ENCODE measurements at places on chromosomes 2 and 18.

GRCh38 chr18:55106466-55106865, 147.2 kb upstream of the CCDC68 start:
- DNase-seq, result no peak

DNA sequence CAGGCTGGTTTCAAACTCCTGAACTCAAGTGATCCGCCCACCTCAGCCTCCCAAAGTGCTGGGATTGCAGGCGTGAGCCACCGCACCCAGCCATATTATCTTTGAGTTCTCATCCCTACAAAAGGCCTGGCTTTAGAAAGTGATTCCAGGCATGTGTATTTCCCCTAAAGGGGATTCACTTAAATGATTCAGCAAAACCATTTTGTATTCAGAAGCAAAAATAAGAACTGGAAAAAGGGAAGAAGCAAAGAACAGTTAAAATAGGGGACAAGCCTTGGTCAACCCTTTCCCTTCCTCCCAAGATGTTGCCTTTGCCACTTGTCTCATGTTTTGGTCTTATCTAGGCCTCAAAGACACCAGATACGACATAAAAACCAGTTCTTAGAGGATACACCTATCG, 10.5 kb downstream of the TM4SF20 start:
- DNase-seq, result no peak

- DNase-seq, result no peak
Observed at GRCh38 chr2:39545957-39546356, 108.9 kb upstream of the MAP4K3 start.

GRCh38 chr2:110716959-110717645, 15.3 kb upstream of the ACOXL start:
- DNase-seq, result no peak

DNA sequence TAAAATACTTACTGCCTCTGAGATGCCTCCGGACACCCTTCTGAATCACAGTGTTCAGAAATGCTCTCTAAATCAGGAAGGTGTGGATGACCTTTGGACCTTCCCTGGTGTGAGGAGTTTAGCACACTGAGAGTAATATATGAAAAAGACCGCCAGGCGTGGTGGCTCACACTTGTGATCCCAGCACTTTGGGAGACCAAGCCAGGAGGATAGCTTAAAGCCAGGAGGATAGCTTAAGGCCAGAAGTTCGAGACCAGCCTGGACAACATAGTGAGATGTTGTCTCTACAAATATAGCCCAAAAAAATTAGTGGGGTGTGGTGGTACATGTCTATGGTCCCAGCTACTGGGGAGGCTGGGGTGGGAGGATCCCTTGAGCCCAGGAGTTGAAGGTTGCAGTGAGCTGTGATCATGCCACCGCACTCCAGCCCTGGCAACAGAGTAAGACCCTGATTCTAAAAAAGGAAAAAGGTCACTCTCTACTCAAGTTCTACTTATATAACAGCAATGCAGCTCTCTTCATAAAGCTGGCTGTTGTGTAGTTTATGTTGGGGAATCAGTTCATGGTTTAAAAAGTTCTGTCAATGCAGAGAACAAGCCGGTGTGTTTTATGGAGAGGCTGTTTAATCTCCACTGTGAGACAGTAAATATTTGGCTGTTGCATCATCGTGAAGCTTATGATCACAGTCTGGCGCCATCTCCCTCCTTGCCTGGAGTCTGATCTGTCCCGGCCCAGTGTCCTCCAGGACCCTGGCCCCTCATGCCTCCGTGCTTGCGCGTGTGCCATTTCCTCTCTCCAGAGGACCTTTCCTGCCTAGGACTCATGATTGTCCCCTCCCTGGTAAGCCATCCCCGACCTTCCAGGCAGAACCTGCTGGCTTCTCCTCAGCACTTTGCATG, 184.5 kb downstream of the FAM210A start:
- no peak for DNase-seq

- no peak for DNase-seq
Observed at GRCh38 chr18:5031216-5031615, 165.8 kb downstream of the AKAIN1 start.

DNA sequence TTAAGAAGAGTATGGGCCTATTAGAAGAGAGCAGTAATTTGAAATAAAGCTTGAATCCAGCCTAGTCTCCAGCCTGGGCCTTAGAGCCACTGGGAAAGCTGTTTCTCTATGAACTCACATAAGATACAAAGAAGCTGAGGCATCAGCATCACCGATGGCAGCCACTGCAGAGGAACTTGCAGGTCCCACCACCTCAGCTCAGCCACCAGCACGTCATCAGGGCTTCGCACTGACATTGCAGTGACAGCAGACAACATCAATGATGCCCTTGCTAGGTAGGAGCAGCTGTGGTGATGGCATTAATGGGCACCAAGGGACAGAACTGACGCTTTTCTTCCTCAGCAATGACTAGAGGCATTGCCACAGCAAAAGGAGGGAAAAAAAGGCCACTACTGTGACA, 67.7 kb upstream of the CDC42EP3 start:
- DNase-seq, result no peak

- no peak for DNase-seq
Observed at GRCh38 chr2:113064898-113065297, 2.9 kb upstream of the IL1F10 start.

- no peak for DNase-seq
Observed at GRCh38 chr2:100301881-100302584, 20.3 kb downstream of the LONRF2 start.

DNA sequence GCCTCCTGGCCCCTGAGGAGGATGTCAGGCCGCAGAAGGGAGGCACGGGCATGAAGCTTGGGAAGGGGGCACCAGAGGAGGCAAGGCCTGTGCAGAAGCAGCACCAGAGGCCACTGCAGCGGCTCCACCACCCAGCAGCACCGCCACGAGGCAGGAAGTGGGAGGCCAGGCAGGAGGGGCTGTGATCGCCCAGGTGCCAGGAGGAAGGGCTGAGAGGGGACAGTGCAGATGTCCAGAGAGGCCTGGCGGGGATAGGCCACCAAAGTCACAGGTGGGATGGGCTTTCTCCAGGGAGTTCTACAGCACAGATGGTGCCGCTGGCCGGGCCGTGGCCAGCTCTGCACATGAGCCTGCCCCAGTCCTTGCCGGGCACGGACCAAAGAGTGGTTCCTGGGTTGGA, 6.0 kb upstream of the ALPI start:
- DNase-seq, result no peak

All from stimulated activated CD8-positive, alpha-beta memory T cell treated with anti-CD3 and anti-CD28 coated beads, Interleukin-7, amount 100 ng/mL, for 1 hour (primary cell).